CD4-positive, alpha-beta T cell treated with Interleukin-1 beta for 1 hour (primary cell): ENCODE measurements at places on chromosomes 16 and 17.
A peak's percentile ranks its signal among the peaks of the same experiment; 100 is the strongest.

DNA sequence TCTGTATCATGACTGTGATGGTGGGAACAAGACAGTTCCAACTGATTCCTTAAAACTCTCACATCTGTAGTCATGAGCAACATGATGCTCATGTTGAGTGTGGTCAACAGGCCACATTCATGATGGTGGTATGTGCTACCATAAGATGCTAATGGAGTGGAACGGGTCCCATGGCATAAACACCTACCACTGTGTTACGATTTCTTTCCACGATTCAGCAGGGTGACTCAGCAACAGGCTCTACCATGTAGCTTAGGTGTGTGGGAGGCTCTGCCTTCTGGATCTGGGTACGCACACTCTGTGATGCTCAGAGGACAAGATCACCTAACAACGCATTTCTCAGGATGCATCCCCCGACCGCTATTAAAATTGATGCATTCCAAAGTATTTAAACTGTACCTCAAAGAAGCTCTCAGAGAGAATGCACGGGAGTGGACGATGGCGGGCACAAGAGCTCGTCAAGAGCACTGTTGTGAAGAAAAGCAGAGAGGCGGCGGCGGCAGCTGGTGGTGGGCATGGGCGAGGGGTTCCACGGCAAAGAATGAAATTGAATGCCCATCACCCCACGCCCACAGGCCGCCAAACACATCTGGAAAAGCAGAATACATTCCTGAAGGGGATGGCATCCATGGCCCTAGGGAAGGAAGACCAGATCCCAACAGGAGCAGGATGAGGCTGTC lies 133.3 kb downstream of the ZNF778 start:
- no peak for DNase-seq

- no peak for DNase-seq
These were observed 72.9 kb upstream of the PMFBP1 start for GRCh38 chr16:72244853-72245252.

GRCh38 chr17:8893059-8893458 lies 25.6 kb upstream of the PIK3R6 start:
- no peak for DNase-seq

- DNase-seq: peak; percentile 4
These were observed 12.9 kb upstream of the ODF4 start for GRCh38 chr17:8326511-8327302.

- peak; percentile 25 for DNase-seq
These were observed 23.5 kb downstream of the SMTNL2 start for GRCh38 chr17:4607773-4608187.

DNA sequence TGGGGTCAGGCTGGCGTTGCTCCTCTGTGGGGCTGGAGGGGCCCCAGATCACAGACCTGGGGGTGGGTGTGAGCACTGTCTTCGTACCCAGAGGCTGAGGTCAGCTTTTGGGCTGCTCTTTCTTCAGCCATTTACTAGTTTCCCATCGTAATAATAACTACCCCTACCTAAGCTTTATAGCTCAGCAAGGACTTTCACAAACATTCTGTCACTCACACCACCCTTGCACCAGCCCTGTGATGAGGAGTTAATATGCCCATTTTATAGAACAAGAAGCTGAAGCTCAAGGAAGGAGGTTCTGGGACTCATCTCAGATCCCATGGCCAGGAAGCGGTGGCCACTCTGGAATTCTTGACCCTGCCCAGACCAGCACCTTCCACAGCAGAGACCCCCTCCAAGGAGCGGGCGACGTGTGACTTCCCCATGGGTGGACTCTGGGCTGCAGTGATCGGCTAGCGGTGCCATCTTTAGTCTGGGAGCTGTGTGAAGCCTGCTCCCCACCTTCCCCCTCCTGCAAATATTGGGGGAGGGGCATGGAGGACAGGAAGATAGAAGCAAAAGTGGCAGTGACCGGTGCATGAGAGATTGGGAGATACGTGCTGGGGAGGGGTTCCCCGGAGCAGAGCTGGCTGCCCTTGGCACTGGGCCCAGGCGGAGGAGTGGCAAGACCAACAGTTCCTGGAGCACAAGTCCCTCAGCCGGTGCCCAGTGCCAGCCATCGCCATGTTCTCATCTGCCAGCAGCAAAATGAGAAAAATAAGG lies 81.8 kb upstream of the TOB1 start:
- DNase-seq: no peak

GRCh38 chr17:49915260-49915659 lies 53.7 kb upstream of the DLX4 start:
- DNase-seq: no peak

- no peak for DNase-seq
These were observed 127.8 kb upstream of the CDH5 start for GRCh38 chr16:66238696-66239095.

DNA sequence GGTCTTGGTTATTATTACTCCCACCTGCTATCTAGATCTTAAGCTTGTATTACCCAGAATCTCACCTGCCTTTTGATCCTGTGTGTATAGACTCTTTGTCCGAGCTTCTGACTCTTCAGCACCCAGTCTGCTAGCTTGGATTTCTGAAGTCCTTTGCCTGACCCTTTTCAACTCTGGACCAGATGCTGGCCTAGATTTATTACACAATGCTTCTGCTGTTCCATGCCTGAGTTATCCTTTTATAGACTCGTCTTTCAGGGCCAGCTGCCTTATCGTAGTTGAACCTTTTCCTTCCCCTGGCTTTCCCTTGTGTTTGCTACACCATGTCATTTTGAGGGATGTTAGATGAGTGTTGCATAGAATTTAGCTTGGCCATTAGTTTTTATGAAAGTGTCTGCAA lies 32.6 kb downstream of the RHOT1 start:
- DNase-seq: no peak

DNA sequence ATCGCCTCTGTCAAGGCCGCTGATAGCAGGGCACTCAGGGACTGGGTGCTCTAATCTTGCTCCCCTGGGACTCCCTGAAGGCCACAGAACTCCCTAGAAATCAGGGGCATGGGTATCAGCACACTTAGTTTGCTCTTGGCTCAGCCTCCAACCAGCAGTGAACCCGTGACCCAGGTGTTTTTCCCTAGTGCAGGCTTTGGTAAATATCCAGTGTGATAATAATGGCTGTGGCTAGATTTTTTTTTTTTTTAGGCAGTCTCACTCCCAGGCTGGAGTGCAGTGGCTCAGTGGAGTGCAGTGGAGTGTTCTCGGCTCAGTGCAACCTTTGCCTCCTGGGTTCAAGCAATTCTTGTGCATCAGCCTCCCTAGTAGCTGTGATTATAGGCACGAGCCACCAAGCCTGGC lies 10.3 kb downstream of the NUPR1 start:
- no peak for DNase-seq

DNA sequence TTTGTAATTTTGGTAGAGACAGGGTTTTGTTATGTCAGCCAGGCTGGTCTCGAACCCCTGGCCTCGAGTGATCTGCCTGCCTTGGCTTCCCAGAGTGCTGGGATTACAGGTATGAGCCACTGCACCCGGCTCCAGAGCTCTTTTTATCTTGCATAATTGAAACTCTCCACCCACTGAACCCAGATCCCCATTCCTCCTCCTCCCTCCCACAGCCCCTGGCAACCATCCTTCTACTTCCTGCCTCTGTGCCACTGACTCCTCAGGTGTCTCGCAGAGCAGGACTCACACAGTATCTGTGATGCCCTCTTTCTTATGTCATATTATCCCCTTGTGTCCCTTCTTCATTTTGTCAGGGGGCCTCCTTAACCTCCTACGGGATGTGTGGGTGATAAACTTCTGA lies 340.7 kb downstream of the SLC39A11 start:
- no peak for DNase-seq

GRCh38 chr17:66711881-66712321 lies 123.0 kb upstream of the CACNG5 start:
- no peak for DNase-seq

GRCh38 chr16:66522816-66523590 lies 26.9 kb downstream of the TK2 start:
- DNase-seq: no peak

GRCh38 chr17:75959051-75959838 lies 18.4 kb upstream of the FBF1 start:
- DNase-seq: no peak

DNA sequence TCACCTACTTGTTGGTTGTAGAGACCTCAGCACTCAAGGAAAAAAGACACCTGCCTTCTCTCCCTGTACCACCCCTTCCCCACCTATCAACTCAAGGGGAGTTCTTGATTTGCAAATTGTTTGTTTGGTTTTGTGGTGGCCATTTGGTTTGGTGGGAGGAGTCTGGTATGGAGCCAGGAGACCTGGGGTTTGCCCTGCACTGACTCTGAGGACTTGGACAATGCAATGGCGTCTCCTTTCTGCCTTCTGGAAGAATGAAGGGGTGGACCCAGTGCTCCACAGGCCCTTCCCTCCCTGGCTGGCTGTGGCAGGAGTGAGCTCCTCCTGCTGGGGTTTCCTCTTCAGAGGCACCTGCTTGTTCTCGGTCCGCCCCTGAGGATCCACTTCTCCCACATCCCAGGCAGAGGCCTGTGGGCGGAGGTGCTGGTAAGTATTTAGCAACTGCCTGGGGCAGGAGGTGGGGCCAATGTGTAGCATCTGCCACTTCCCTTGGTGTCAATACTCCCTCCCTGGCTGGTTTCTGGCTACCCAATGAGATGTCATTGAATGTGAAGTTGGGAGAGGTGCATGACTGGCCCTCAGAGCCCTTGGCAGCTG lies 164.5 kb downstream of the NTN1 start:
- DNase-seq: no peak

- no peak for DNase-seq
These were observed 263.1 kb upstream of the TNRC6C start for GRCh38 chr17:77695386-77695785.

- no peak for DNase-seq
These were observed 339.0 kb downstream of the CDH13 start for GRCh38 chr16:82965808-82966207.

DNA sequence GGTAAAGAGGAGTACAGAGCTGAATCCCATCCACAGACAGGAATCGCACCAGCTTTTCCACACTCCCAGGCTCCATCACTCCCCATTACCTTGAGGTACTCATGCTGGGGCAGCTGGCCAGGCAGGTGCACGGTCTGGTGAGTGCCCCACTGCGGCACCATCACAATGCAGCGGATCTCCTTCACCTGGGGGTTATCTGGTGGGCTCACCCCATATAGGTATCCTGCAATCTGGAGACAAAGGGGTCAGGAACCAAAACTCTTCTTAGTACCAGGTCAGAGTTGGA lies 1.8 kb upstream of the RILP start:
- DNase-seq: no peak

DNA sequence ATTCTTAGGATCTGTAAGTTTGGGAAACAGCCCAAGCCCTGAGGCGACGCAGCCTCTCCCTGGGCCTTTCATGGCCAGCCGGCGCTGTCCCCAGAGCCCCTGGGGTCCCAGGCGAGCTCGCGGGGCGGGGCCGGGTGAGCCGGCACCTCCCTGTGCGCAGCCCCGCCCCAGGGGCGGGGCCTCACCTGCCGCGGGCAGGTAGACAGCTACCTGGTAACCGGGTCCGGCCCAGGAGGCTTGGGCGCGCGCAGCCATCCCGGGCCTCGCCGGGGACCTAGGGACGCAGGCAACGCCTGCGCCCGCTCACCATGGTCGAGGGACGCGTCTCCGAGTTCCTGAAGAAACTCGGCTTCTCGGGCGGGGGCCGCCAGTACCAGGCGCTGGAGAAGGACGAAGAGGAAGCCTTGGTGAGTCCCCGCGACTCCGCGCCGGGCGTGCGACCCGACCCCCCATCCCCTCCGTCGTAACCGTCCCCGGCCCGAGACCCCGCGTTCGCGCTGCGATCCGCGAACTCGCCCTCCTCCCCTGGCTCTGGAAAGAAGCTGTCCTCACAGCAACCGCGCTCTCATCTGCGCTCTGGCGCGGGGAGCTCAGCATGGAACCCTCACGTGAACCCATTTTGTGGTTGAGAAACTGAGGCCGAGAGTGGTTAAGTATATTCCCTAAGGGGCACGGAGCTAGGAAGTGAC lies at the start of gene ATP2C2:
ATP2C2 (plus strand) TSS at position 231 of the 689 bp plus-strand sequence; CDS start at position 309, 78 bp downstream.
- no peak for DNase-seq

DNA sequence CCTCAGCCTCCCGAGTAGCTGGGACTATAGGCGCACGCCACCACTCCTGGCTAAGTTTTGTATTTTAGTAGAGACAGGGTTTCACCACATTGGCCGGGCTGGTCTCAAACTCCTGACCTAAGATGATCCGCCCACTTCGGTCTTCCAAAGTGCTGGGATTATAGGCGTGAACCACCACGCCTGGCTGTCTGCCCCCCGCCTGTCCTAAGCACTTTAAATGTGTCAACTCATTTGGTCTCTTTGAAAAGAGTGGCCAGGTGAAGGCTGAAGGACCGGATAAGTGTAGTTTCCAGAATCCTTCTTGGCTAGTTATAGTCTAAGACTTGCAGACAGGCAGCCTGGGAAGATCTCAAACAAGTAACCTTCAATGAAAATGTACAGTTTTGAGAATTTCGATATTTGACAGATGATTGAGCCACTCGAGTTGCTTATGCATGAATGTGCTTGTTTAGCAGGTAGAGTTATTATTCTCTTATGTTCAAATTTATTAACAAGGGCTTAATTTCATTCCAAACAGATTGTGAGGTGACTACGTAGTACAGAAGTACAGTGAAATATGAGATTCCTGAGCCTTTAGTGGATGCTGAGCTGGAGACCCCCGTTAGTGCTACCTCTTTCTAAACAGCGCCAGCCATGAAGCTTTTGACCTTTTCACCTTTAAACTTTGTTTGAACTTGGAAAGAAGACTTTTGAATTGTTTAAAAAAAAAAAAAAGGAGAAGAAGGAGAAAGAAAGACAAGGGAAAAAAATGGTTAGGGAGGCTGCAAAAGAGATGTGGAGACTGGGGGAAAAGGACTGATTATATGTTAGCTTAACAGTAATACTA lies 164.4 kb upstream of the TBX2 start:
- DNase-seq: no peak

DNA sequence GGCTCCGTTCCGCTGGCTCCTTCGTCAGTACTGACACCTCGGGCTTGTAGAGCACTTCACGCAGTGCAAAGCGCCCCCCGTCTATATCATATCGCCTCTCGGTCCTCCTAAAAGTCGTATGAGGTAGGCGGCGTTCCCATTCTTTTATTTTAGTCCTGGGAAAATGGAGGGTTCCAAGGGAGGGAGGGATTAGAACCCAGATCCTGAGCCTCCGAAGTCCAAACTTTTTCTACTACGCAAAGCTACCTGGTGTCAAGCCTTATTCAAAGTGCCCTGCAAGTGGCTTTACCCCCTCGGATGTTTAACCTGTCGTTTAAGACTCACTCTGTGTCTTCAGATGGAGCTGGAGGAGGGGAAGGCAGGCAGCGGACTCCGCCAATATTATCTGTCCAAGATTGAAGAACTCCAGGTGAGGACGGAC lies 348 bp upstream of the FTSJ3 start:
- no peak for DNase-seq

- no peak for DNase-seq
These were observed 284.5 kb downstream of the MAF start for GRCh38 chr16:79316004-79316458.

GRCh38 chr16:1323296-1324239 lies 9.9 kb upstream of the BAIAP3 start:
- DNase-seq: no peak

- no peak for DNase-seq
These were observed 27.4 kb upstream of the ADORA2B start for GRCh38 chr17:15917438-15918027.

- no peak for DNase-seq
These were observed 677 bp downstream of the DEF8 start for GRCh38 chr16:89949121-89949742.

DNA sequence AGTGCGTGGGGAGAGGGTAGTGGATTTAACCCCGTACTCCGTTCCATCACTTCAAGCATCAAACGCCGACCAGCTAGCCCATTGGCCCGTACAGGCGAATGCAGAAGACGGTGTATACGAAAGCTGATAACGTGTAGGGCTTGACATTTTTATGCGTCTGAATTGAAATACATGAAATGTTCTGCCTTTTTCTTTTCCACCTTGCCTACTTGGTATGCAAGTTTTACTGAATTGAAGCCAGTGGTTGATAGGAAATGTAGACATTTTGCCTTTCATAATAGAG lies 834 bp upstream of the STAT3 start:
- no peak for DNase-seq
